ENCODE measurements at places on chromosomes 16 and 17.

- DNase-seq, result no peak
Measured at GRCh38 chr16:85965125-85965524, 66.2 kb downstream of the IRF8 start.

GRCh38 chr16:64773184-64773583 lies 348.7 kb downstream of the CDH11 start:
- no peak for DNase-seq

DNA sequence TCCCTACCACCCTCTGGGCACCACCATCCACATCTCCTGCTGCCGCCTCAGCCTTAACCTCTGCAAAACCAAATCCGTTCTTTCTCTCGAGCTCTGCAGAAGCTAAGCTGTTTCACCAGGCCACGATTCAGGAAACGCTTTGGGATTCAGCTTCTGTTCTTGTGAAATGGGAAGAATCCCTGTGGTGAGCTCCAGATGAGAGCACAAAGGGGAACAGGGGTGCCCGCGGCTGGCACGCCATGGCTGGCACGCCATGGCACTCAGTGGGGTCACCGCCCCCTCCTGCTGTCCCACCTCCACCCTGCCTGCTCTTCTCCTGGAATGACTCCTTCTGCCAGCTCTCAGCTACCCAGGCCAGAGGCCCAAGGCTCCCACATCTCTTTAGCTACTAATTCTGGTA lies 5.7 kb downstream of the QPRT start:
- no peak for DNase-seq

DNA sequence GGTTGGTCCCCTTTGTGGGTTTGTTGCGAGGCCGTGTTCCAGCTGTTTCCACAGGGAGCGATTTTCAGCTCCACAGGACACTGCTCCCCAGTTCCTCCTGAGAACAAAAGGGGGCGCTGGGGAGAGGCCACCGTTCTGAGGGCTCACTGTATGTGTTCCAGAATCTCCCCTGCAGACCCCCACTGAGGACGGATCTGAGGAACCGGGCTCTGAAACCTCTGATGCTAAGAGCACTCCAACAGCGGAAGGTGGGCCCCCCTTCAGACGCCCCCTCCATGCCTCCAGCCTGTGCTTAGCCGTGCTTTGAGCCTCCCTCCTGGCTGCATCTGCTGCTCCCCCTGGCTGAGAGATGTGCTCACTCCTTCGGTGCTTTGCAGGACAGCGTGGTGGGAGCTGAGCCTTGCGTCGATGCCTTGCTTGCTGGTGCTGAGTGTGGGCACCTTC lies 27.3 kb upstream of the STH start:
- DNase-seq, result no peak

- peak; percentile 52 for DNase-seq
Measured at GRCh38 chr16:2288726-2289125, 20.8 kb upstream of the RNPS1 start.

DNA sequence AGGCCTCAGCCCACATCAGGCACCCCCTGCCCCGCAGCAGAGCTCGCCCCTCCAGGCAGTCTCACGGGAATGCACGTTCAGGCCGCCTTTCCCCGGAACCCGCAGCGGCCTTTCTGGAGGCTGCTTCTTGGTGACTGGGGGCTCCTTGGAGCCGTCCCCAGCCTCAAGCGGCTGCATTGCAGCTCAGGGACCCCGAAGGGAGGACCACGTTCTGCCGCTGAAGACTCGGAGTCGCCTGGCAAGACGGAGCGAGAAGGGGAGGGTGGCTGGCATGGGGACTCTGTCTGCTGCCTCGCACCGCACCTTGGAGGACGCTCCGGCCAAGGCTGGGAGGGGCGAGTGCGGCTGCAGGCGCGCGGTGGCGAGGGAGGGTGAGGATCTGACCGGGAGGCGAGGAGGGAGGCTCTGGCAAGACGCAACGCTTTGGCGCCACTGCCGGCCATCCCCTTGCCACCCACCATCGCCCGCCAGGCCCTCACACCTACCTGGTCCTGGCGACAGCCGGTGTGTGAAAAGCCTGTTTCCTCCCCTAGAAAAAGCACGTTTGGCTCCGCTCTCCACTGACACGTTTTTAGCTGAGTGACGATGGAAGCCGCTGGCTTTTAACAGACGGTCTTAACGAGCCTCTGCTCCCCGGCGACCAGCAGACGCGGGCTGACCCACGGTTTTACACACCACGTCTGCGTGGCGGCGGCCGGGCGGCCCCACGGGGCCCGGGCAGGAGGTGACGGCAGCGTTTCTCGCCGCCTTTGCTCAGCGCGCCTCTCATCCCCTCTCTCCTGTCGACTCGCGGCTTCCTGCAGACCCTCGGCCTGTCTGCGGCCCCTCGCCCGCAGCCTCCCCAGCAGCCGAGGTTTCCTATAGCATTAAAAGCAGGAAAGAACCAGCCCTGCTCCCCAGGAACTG lies 16.7 kb upstream of the GNG13 start:
- DNase-seq, result no peak

DNA sequence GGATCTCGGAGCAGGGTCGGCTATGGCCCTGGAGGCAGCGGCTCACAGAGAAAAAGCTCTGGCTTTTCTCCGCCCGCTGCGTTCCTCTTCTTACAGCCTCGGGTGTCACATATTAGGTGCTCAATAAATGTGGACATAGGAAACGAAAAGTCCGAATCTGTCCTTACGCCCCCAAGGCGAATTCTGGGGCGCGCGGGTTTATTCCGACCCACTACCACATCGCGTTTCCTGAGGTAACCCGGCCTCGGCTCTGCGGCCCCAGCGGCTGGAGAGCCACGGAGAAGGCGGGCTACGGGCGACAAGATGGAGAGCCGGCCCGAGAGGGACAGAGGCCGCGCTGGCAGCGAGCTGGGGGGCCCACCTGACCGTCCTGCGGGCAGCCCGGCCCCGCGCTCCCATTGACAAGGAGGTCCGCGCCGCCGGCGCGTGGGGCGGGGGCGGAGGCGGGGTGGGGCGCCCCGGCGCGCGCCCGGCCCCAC lies 573 bp upstream of the GNAO1 start:
- no peak for DNase-seq

- no peak for DNase-seq
Measured at GRCh38 chr17:60358606-60359225, 33.2 kb downstream of the USP32 start.

- DNase-seq, result no peak
Measured at GRCh38 chr17:69078864-69079263, 18.1 kb upstream of the ABCA9 start.

DNA sequence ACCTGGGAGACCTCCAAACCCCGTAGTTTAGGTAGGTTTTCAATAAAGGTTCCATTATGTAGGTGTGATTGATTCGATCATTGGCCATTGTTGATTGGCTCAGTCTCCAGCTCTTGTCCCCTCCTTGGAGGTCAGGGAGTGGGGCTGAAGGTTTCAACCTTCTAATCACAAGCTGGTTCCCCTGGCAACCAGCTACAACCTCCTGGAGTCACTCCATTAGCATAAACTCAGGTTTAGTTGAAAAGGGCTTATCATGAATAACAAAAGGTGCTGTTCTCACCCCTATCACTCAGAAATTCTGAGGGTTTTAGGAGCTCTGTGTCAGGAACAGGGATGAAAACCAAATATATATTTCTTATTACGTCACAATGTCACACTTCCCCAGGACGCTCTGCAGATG lies 28.5 kb downstream of the TMEM132E start:
- no peak for DNase-seq

DNA sequence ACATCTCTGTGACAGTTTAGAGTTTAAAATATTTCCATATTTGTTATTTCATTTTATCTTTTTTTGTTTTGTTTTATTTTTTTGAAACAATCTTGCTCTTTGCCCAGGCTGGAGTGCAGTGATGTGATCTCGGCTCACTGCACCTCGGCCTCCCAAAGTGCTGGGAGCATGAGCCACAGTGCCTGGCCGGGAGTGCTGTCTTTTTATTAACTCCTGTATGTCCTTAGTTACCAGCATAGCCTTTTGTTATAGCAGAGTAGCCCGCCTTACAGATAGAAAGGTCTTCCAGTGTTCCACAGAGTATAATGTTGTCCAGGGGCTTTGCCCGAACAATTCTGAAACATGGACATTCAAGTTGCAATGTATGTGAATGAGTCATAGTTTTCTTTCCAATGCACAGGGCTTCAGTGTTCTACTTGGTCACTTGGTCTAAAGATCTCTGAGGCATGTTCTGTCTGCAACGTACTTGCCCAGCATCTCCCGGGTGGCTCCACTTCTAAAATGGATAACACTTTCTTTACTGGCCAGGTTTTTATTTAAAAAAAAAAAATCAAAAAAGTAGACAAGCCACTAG lies 125.6 kb downstream of the KCNJ18 start:
- DNase-seq, result no peak

DNA sequence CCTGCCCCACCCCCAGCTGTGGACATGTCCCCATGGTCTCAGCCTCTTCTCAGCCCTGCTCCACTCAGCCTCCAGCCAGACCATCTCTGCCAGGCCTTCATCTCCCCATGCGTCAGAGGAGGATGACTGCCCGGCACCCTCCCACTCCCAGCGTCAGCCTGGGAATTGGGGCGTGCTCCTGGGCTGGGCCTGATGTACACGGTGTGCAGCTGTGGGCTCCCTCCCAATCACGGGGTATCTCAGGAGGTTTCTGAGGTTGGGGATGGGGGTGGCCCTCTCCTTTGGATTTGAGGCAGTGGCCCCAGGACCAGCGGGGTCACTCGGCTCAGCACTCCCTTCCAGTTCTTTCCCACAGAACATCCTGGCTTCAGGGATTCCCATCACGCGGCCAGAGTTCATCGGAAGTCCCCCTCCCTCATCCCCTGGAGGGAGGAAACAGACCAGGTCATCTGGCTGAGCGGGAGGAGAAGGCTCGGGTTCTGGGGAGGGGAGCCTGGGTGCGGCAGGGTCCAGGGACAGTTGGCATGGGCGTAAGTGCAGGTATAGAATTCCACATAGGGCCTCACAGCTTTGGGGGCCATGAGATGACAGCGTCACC lies 36.9 kb downstream of the SOCS3 start:
- DNase-seq, result no peak

GRCh38 chr17:63534078-63534570 lies 11.0 kb downstream of the KCNH6 start:
- no peak for DNase-seq

GRCh38 chr17:45640141-45640850 lies 143.8 kb upstream of the CRHR1 start:
- DNase-seq, result no peak

DNA sequence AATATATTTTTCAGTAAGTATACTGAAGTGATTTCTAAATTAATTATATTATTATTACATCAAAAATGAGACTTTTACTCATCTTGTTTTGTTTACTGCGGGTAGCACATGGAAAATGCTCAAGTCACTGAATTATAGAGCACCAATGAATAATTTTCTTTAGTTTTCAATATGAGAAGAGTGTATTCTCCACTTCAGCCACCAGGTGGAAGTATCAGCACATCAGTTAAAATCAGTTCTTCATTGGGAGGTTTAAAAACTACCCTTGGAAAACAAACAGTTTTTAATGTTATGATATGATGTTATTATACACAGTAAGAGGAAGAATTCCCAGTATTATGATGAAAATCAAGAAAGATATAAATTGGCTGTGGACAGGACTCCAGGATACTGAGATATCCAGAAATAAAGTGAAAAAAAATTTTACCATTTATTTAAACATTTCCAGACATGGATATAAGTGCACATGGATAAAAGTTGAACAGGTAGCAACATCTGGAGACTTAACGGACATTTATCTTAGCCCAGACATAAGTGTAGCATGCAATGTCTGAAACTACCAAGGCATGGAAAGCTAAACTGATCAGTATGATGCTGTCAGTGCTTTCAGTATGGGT lies 467.3 kb downstream of the KCNJ2 start:
- DNase-seq, result peak; percentile 78

- DNase-seq, result peak; percentile 97
Measured at GRCh38 chr16:68470461-68471150, 22.3 kb upstream of the SMPD3 start.

- DNase-seq, result no peak
Measured at GRCh38 chr17:50049636-50050035, 6.3 kb upstream of the ITGA3 start.

- DNase-seq, result no peak
Measured at GRCh38 chr17:12727076-12727760, 61.5 kb downstream of the MYOCD start.

DNA sequence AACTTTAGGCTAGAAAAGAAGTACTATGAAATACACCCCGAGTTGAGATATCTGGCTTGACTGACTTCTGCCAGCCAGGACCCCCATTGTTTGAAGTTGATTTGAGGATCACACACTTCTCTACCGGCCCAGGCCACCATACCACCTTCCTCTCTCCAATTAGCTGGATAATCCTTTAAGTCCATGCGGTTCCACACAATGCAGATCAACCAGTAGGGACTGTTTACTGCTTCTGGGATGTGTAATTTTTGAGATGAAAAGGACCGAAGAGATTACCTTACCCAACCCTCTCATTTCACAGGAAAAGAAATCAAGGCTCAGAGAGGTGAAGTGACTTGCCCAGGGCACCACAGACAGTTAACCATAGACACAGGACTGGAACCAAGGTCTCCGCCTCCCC lies 20.5 kb downstream of the ERN1 start:
- no peak for DNase-seq

DNA sequence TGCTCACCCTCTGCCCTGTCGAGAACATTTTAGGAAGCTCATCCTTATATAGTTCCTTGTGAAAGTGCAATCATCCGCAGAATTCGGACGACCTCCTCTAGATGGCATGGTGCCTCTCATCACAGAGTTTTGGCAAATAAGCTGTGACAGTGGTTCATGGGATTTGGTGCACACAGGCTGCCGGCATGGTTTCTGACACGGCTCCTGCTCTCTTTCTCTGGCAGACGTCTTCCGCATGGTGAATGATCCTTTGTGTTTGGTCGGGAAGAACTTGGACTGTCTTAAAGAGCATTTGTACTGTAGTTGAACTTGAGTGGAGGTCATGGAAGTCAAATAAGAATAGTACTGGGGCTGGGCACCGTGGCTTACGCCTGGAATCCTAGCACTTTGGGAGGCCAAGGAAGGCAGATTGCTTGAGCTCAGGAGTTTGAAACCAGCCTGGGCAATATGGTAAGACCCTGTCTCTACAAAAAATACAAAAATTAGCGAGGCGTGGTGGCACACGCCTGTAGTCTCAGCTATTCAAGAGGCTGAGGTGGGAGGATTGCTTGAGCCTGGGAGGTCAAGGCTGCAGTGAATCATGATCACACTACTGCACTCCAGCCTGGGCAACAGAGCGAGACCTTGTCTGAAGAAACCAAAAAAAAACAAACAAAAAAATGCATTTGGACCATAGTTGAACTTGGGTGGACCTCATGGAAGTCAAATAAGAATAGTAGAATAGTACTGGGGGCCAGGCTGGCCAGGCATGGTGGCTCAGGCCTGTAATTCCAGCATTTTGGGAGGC lies 34.7 kb upstream of the NAT9 start:
- no peak for DNase-seq

- DNase-seq, result no peak
Measured at GRCh38 chr16:8642146-8642545, 20.6 kb downstream of the METTL22 start.

- no peak for DNase-seq
Measured at GRCh38 chr17:48640858-48641180, 14.7 kb upstream of the HOXB9 start.

- DNase-seq, result no peak
Measured at GRCh38 chr16:69717066-69717465, 9.3 kb downstream of the NQO1 start.
